Stimulated activated CD4-positive, alpha-beta T cell treated with anti-CD3 and anti-CD28 coated beads, Interleukin-12 subunit alpha, Interleukin-12 subunit beta, amount 100 ng/mL, for 24 hours (primary cell): ENCODE measurements at places on chromosomes 16 and 17.

- no peak for DNase-seq
These were observed 230.3 kb downstream of the MRTFB start for GRCh38 chr16:14301169-14302030.

GRCh38 chr16:46937536-46937935, 35.9 kb downstream of the DNAJA2 start:
- no peak for DNase-seq

DNA sequence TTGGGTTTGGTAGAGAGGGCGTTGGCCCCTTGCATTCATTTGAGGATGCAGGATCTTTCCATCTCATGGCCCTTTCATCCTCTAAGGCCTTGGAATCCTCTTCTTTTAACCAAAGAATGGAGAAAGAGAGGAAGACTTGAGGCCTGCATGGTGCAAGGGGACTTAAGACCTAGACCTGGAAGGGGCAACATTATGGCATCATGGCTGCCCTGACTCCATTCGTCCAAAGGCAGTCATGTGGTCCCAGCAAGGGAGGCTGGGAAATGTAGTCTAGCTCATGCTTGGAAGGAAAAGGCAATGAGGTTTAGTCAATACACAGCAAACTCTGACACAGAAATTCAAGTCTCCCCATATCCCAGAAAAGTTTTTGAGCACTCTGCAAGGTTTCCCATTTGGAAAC, 30.7 kb upstream of the CDRT4 start:
- no peak for DNase-seq

GRCh38 chr17:66152756-66153155, 39.2 kb downstream of the CEP112 start:
- no peak for DNase-seq

GRCh38 chr17:74015990-74016389, 187.5 kb upstream of the RPL38 start:
- DNase-seq = no peak

DNA sequence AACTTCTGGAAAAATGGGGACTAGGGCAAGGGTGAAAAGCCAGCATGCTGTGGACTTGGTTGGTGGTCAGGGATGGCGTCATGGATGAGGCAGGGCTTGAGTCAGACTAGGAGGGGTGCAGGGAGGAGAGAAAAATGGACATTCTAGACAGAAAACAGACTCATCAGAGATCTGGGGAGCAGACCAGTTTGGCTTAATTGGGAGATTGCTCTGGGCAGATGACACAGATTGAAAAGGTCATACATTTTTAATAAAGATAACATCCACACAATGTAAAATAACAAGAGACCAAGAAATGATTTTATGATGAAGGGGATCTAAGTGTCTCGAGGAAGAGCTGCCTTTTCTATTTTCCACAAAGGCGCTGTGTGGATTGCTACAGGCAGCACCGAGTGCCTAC, 326.3 kb downstream of the XYLT1 start:
- no peak for DNase-seq

DNA sequence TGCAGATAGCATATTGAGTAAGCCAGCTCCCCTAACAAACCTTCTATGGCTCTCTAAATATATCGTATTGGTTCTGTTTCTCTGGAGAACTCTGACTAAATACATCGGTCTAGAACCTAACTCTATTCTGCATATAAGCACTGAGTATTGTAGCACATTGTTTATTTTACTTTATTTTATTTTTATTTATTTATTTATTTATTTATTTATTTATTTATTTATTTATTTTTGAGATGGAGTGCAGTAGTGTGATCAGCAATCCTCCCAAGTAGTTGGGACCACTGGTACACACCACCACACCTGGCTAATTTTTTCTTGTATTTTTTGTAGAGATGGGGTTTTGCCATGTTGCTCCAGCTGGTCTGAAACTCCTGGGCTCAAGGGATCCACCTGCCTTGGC, 28.9 kb upstream of the HELZ start:
- no peak for DNase-seq

- DNase-seq = no peak
These were observed 19.8 kb downstream of the CARHSP1 start for GRCh38 chr16:8848939-8849391.

DNA sequence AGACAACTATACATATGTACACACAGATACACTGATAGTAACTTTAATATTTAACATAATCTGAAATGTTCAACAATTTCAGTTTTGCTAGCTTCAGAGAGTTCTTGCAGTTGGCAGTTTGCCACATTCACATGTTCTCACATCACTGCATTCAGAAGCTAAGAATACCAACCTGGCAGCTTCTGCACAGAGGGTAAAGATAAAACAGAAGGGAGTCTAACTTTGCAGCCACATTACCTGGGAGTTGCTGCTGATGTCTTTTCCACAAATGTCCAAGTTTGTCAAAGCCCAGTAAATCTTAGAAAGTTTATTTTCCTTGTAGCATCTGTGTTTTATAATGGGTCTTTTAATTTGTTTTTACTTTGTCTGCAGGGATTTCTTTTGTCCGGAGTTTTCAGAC, 332.0 kb downstream of the BCAS3 start:
- no peak for DNase-seq
